ENCODE measurements at places on chromosomes 1 and 21.

DNA sequence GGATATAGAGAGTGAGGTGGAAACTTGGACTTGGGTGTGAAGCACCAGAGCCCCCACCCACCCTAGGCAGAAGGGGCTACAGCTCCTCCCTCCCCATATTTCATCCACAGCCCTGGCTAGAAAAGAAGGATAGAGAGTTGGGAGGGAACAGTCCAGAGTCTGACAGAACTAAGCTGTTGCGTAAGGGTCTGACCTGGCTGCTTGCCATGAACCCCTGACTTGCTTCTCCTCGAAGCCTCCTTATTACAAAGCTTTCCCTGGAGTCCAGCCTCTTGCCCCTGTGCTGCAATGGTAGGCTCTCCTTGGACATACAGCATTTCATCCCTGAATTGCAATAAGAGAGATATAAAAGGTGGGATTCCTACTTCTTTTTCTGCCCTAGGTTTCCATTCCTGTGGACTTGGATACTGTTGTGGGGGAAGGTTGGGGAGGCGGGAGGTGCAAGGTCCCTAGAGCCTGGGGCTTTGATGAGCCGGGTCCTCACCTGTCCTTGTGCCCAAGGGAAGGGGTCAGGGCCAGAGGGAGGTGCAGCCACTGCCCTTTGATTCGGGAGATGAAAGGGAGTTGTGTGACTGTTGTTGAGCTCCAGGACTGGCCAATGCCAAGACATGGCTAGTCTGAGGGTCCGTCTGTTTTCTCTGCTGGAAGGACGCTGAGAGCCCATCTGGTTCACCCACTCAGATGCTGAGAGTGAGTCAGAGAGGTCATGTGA is 2.7 kb downstream of the RHBG start:
- no peak for DNase-seq

DNA sequence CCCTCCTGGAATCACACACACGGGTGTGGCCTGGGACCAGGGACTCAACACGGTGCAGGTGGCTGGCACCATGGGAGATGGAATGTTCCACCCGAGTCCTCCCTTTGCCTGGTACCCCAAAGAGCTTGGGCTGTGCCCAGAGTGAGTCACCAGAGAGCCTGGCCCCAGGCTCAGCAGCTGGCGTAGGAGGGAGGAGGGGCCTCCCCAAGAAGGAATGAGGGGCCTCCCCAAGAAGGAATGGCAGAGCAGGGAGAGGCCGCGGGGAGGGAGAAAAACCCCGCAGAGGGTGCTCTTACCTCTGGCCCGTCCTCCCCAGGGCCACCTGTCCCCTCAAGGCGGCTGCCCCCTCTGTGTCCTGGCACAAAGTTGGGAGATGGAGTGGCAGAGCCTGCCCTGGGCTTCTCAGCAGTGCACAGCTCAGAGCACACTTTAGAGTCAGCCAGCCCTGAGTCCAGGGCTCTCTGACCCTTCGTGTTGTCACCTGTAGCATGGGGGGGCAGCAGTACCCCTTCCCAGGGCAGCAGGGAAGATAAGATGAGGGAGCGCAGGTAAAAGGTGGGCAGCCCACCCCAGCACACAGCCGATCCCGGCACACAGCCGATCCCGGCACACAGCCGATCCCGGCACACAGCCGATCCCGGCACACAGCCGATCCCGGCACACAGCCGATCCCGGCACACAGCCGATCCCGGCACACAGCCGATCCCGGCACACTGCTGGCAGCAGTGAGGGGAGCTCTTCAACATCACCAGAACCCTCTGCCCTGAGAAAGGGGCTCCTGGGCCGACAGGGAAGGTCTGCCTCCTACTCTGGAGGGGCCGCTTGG is 20.2 kb upstream of the KCNAB2 start:
- DNase-seq: no peak

DNA sequence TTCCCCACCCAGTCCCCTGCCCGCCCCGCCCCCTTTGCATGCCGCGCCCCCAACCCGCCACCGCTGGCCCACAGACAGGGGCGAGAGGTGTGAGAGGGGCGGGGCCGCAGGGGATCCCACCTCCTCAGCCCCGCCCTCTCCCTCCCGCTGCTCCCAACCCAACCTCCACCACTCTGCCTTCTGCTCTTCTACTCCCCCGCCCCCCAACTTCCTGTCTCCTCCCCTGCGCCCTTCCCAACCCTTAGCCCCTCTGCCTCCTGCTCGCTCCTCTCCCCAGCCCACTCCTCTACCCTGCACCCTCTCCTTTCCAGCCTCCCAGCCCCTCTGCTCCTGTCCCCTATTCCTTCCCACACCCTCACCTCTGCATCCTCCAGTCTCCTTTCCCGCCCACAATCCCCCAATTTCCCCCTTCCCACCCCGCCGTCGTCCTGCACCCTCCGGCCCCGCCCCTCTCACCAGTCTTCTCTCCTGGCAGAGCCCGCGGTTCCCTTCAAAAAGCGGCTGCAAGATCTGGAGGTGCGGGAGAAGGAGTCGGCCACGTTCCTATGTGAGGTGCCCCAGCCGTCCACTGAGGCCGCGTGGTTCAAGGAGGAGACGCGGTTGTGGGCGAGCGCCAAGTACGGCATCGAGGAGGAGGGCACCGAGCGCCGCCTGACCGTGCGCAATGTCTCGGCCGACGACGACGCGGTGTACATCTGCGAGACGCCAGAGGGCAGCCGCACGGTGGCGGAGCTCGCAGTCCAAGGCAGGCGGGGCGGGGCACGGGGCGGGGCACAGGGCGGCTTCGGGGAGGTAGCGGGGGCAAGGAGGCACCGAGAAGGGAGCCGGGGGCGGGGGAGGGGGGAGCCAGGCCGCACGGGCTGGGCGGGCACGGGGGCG is 5.4 kb downstream of the OBSCN start:
- peak; percentile 36 for DNase-seq

- DNase-seq: no peak
Observed at GRCh38 chr1:47469910-47470309, 32.1 kb downstream of the FOXD2 start.

DNA sequence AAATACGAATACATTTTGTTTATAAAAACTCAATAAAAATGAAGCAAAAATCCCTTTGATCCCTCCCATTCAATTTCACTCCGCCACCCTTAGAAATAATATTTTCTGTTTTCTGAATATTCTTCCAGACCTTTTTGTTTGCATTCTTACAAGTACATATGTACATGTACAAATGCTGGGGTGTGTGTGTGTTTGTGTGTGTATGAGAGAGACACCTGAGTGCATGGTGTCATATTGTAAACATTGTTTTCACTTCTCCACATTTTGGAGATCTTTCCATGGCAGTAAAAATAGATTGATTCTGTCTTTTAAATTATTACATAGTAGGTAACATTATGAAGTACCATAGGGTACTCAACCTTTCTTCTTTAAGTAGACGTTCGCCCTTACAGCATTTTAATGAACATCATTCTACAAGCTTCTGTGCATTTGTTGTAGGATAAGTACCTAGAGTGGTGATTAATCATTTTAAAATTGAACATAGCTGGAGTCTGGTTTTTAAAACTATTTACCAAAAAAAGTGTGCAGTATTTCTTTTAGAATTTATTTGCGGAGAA is 1.3 kb upstream of the MPC2 start:
- DNase-seq: no peak

- DNase-seq: no peak
Observed at GRCh38 chr1:212838145-212838544, 9.3 kb downstream of the SPATA45 start.

DNA sequence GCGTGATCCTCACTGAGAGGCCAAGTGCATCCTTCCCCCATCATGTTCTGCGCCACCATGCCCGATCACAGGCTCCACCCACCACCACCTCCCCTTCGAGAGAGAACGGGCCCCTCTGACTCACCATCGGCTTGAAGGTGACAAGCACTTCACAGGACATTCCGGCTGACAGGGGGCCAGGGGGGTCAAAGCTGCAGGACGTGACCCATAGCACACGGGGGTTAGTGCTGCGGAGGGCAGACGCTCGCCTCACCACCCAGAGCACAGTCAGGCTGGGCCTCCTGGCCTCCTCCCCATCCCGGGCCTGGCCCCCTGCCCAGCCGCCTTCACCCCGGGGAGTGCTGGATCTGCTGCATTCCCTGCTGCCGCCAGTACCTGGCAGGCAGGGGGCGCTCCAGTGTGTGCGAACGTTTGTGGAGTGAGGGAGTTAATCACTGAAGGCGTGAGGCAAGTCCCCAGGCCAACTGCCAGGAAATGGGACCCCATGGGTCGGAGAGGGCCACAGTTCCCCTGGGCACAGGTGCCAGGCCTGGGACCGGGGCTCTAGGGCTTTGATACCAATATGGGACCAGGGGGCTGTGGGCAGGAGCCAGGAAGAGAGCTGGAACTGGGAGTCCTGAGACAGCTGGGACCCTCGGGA is 40.9 kb upstream of the TMEM52 start:
- DNase-seq: no peak

DNA sequence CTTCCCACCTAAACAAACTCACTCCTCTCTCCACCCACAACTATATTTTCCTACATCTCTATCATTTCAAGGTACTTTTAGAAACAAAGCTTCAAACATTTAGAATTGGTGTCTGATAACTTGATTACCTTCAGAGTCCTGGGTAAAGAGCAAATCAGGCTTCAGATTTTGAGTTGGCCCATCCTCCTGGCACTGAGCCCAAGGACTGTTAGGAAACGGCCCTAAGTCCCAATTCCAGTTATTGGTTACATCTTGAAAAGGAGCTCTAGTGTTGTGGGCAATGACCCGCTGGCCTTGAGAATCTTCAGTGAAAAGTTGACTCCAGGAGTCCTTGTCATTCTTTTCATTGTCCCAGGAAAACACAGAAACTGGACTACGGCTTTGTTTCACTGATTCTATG is 15.1 kb downstream of the MTFR1L start:
- no peak for DNase-seq

GRCh38 chr1:244406337-244406736 is 45.4 kb downstream of the ADSS2 start:
- DNase-seq: no peak

DNA sequence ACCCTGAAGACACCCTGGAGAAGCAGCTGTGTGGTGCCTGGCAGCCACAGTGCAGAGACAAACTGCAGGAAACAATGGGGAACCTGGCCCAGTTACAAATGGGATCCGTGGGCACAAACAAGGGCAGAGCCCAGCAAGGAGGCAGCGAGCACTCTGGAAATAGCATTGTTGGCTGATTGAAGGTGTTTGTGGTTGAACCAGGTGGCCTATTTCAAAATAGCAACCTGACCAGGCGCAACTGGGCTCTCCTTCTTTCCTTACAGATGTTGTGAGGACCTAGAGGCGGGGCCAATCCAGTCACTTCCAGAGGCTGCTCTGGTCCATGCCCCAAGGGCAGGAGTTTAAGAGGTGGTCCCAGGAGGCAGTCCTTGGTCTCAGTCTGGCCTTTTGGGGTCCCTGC is 21.7 kb upstream of the ZBTB21 start:
- DNase-seq: no peak

- no peak for DNase-seq
Observed at GRCh38 chr1:4634793-4635406, 19.5 kb upstream of the AJAP1 start.

DNA sequence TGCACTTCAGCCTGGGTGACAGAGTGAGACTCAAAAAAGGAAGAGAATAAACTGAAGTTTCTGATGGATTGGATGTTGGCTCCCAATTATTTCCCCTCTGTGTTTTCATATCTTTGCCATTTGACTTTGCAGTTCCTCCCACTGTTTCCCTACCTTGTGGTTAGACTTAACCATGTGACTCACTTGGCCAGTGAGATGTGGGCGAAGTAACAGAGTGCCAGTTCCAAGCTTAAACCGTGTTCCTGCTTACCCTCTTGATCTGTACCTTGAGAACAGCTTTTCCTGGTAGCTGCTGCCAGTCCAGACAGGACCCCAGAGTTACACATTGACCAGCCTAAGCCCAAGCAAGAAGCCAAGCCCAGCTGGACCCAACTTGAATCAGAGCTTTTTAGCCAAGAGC is 323.4 kb downstream of the LTN1 start:
- no peak for DNase-seq

DNA sequence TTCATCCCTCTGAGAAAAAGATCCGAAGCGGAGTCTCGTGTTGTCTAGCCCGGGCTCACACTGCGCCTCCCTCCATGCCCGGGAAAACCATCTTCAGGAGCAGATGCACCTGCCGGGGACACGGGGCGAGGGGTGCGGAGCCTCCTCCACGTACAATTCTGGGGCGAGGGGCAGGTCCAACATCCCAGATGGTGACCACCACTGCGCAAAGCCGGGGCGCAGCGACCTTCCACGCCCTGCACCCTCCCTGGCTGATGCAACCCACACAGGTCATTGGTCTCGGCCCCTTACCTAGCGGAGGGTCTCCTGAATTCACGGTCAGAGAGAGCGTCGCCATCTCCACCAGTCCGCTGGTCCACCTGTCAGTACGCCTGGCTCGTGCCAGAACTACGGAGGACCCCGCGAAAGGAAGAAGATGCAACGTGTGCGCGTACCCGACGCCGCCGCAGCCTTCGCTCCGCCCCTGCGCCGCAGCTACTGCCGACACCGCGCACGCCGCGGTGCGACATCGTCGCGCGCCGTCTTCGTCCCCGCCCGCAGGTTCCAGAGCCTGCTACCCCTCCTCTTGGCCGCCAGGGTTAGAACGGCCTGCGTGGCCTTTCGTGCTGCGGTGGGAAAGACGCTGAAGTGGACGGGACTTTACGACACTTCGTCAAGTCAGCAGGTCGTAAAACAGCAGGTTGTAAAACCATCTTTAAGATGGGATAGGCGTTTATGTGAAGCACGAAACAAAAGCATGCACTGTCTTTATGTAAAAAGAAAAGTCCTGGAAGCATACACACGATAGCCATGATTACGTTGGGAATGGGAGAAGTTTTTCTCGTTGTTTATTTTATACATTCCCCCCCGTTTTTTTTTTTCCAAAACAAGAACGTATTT is at the start of gene EPRS1:
EPRS1 (minus strand) TSS at position 454 of the 879 bp plus-strand sequence; CDS start at position 337, 117 bp downstream.
- DNase-seq: peak; percentile 65

GRCh38 chr1:159282118-159282517 is 20.0 kb upstream of the FCER1A start:
- DNase-seq: no peak

DNA sequence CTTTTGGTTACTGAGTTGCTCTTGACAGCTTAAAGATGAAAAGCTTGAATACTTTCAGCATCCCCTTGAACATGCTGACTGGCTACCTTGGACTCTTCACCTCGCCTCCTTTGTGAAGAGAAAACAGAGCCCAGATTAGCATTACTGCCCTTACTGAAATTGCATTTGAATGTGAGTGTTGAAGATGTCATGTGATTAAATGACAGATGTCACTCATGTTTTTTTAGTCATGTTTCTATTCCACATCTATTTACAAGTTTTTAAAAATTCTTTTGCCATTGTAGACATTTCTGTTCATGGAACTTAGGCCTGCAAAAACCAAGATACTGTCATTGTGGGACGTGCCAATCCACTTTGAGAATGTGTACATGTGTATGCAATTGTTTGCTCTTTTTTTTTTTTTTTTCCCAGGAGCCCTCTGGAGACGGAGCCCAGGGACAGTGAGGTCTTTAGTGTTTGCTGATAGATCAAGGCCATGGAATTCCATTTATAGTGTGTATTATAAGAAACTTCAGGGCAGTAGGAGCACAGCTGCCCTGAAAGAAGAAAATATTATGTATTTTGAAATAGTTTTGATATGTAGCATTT is 25.7 kb upstream of the IVNS1ABP start:
- DNase-seq: no peak

GRCh38 chr21:30582870-30583269 is 7.3 kb downstream of the KRTAP22-2 start:
- DNase-seq: no peak
